Peyer's patch (tissue), 4 donors: ENCODE measurements at places on chromosomes 3 and 15. TPM values are rescaled to one million over a fixed set of nuclear protein-coding genes. Genes with fewer than 3 reads are reported as not detected.

DNA sequence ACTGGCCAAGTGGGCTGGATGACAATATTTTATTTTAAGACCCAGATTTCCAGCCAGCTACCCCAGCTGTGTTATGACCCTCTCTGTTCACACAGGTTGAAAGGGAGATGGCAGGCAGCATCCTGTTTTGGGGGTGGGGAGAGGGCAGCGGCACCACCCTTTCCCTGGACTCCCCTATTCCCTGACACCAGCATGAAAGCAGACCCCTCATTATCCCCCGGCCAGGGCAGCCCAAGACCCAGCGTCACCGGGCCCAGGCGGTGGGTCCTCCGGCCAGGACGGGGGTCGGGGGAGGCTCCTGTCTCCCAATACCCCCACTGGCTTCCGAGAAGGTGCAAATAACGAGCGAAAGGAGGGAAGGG is 127.6 kb upstream of the MEF2A start:
- H3K4me1 ChIP-seq = peaks cover 22% of the 10 kb centered on the region
- no peaks in the 10 kb centered on the region for H3K36me3 ChIP-seq
- H3K27ac ChIP-seq = no peak overlapping the region
- H3K27me3 ChIP-seq = no peaks in the 10 kb centered on the region
- no peak for DNase-seq

- no peak overlapping the region for H3K4me3 ChIP-seq
- no peaks in the 10 kb centered on the region for H3K36me3 ChIP-seq
- no peak overlapping the region for H3K27ac ChIP-seq
- H3K27me3 ChIP-seq = no peaks in the 10 kb centered on the region
- DNase-seq = no peak
Measured at GRCh38 chr3:1766384-1766783, 332.3 kb upstream of the CNTN4 start.

GRCh38 chr3:195802795-195803194 is 8.9 kb downstream of the MUC4 start:
- no peaks in the 10 kb centered on the region for H3K4me1 ChIP-seq
- no peak overlapping the region for H3K27ac ChIP-seq
- H3K36me3 ChIP-seq = no peaks in the 10 kb centered on the region
- H3K27me3 ChIP-seq = no peaks in the 10 kb centered on the region
- peak overlapping the region; percentile 33 for H3K4me3 ChIP-seq

- no peak overlapping the region for H3K4me3 ChIP-seq
- no peaks in the 10 kb centered on the region for H3K4me1 ChIP-seq
- H3K27me3 ChIP-seq = no peaks in the 10 kb centered on the region
- no peak overlapping the region for H3K27ac ChIP-seq
Measured at GRCh38 chr3:4614070-4614469, 120.9 kb downstream of the ITPR1 start.

GRCh38 chr3:50238549-50239026 is 2.6 kb downstream of the GNAI2 start:
- H3K36me3 ChIP-seq = no peaks in the 10 kb centered on the region
- H3K4me1 ChIP-seq = peaks cover 66% of the 10 kb centered on the region
- H3K27ac ChIP-seq = peak overlapping the region; percentile 93
- peak overlapping the region; percentile 75 for H3K4me3 ChIP-seq
- peak; percentile 96 for DNase-seq
- no peaks in the 10 kb centered on the region for H3K27me3 ChIP-seq

- H3K27me3 ChIP-seq = no peaks in the 10 kb centered on the region
- H3K36me3 ChIP-seq = no peaks in the 10 kb centered on the region
- no peak for DNase-seq
- H3K4me3 ChIP-seq = no peak overlapping the region
Measured at GRCh38 chr15:38589502-38589901, 24.9 kb upstream of the RASGRP1 start.

DNA sequence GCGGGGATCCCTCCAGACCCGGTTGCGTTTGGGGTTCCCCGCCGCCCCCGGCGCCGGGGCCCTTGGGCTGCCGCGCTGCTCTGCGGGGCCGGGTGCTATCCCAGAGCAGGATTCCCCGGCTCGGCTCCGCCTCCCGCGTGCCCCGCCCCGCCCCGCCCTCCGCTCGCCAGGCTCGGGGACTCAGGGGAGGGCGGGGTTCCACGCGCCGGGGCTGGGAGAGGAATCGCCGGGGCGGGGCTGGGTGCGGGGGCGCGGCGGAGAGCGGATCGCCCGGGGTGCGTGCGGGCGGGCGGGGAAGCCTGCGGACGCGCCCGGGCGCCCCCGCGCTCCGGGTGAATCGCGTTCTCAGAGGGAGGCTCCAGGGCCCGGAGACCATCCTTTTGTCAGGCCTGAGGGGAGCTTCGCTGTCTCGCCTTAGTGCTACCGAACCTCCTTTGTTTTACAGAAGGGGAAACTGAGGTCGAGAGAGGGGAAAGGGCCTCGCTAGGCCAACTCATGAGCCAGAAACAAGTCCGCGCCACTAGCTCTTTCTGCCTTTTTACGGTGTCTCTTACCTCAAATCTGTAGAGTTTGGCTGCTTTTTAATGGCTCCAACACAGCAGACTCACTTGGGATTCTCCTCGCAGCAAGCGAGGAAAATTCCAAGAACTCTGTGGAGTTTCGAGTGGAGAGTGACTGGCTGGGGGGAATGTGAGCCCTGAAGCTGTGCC is at the start of gene TMEM158:
TMEM158 (minus strand) TSS at position 82 of the 710 bp plus-strand sequence. CDS start 260 bp downstream, outside the sequence.
- H3K4me3 ChIP-seq = peak within 1 kb of the TSS; percentile 33
- DNase-seq = peak; percentile 89
- H3K27me3 ChIP-seq = no peaks in the 10 kb centered on the region
- no peaks in the 10 kb centered on the region for H3K36me3 ChIP-seq
- H3K27ac ChIP-seq = peak within 1 kb of the TSS; percentile 19
- peaks cover 14% of the 10 kb centered on the region for H3K4me1 ChIP-seq

DNA sequence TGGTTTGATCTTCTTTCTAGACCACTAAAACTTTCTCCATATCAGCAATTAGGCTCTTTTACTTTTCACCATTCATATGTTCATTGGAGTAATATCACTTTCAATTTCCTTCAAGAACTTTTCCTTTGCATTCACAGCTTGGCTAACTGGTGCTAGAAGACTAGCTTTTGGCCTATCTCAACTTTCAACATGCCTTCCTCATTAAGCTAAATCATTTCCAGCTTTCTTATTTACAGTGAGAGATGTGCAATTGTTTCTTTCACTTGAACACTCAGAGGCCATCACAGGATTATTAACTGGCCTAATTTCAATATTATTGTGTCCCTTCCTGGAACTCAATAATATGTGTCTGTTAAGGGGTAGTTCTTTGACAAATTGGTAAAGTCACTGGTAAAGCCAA is 42.8 kb upstream of the PLOD2 start:
- H3K36me3 ChIP-seq = no peaks in the 10 kb centered on the region
- no peak overlapping the region for H3K4me3 ChIP-seq
- H3K27me3 ChIP-seq = no peaks in the 10 kb centered on the region
- H3K4me1 ChIP-seq = no peaks in the 10 kb centered on the region
- no peak overlapping the region for H3K27ac ChIP-seq

DNA sequence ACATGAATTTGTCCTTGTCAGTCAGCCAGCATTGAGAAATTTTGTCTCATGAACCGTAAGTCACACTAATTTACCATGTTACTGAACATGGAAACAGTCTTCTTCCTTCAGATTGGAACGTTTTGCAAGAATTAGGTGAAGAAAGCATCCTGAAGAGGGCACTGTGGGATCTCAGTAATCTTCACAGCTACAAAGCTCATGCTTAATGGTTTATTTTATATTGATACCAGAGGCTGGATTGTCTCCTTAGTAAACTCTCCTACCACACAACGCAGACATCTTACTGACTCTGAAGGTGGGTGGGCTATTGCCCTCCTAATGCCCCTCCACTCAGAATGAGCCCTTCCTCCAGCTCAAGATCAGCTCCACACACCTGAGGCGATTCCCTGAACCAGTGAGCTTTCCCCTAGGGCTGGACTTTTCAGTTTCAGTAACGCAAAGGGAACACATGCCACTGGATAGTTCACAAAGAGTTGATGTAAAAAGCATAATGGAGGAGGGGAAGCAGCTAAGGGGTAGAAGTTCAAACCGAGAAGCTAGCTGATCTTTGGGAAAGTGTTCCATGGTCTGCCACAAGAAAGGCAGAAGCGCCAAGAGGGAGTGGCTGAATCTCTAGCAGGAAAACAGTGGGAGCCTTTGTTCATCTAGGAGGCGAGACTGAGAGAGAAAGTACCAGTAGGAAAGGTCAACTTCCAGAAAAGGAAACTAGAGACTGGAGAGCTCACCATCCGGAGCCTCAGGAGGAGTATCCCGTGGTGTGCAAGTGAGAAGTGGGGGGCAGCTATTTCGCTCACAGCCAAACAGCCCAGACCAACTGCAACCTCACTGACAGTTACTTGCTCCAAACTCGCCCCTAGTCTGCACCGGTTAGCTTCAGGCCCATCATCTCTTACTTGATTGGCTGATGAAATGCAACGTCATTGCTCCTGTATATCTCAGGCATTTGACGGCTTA is at the start of gene SLC9C1:
SLC9C1 (minus strand) TSS at position 849 of the 954 bp plus-strand sequence. CDS start 7,425 bp downstream, outside the sequence.
- no peaks in the 10 kb centered on the region for H3K4me1 ChIP-seq
- no peaks in the 10 kb centered on the region for H3K27me3 ChIP-seq
- peak within 1 kb of the TSS; percentile 50 for H3K27ac ChIP-seq
- H3K36me3 ChIP-seq = no peaks in the 10 kb centered on the region
- peak within 1 kb of the TSS; percentile 14 for H3K4me3 ChIP-seq

DNA sequence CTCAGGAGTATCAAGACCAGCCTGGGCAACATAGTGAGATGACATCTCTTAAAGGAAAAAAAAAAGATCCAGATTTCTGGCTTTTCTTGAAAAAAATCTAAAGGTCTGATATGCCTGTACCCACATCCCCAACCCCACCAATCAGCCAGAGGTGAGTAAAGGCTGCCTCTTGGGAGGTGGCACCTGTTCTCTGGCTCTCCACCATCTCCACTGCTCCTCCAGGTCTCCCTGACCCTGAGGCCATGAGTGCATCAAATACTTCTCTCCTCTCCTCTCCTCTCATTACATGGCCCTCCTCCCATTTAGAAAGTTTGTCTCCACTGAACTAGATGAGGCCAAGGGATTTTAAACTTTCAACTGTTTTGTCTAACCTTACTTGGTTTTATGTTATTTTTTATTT is 5.2 kb downstream of the SIAH2 start:
- H3K4me1 ChIP-seq = peaks cover 46% of the 10 kb centered on the region
- H3K27me3 ChIP-seq = no peaks in the 10 kb centered on the region
- no peak overlapping the region for H3K27ac ChIP-seq
- no peaks in the 10 kb centered on the region for H3K36me3 ChIP-seq
- no peak for DNase-seq

DNA sequence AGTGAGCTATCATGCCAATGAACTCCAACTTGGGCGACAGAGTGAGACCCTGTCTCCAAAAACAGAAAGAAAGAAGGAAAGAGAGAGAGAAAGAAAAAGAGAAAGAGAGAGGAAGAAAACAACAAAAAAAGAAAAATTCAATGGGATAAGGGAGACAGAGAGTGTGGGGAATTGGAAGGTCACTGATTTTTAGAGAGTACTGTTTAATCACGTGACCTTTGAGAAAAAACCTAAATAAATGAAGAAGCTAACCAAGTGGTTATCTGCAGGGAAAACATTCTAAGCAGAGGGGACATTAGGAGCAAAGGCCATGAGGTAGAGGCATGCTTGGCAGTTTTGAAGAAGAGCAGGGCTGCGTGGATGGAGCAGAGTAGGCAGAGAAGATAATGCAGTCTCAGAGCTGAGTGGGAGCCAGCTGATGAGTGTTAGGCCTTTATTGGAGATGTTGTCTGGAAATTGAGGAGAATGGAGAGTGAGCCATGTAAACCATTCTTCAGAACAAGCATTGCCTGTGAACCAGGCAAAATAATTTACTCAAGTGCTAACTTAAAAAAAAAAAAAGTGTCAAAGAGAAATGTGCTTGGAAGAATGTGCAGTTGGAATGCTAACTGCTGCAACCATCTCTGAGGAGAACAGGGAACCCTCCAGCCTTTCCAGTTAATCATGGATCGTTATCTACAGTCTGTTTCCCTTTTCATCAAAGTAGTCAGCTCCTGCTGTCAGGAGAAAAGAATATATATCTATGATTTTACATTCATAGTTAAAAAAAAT is 377.3 kb upstream of the SEMA6D start:
- H3K4me1 ChIP-seq = no peaks in the 10 kb centered on the region
- no peaks in the 10 kb centered on the region for H3K36me3 ChIP-seq
- H3K27ac ChIP-seq = no peak overlapping the region
- no peak for DNase-seq
- H3K4me3 ChIP-seq = no peak overlapping the region

- no peaks in the 10 kb centered on the region for H3K36me3 ChIP-seq
- DNase-seq = no peak
- no peak overlapping the region for H3K4me3 ChIP-seq
- H3K27me3 ChIP-seq = no peaks in the 10 kb centered on the region
- H3K27ac ChIP-seq = no peak overlapping the region
Measured at GRCh38 chr3:106213954-106214353, 345.1 kb upstream of the CBLB start.

GRCh38 chr15:70879401-70879800 is 12.8 kb downstream of the THAP10 start:
- no peak overlapping the region for H3K4me3 ChIP-seq
- DNase-seq = no peak
- no peaks in the 10 kb centered on the region for H3K4me1 ChIP-seq
- no peaks in the 10 kb centered on the region for H3K36me3 ChIP-seq

- H3K4me3 ChIP-seq = no peak overlapping the region
- DNase-seq = no peak
- no peaks in the 10 kb centered on the region for H3K27me3 ChIP-seq
- H3K4me1 ChIP-seq = no peaks in the 10 kb centered on the region
- H3K27ac ChIP-seq = no peak overlapping the region
- H3K36me3 ChIP-seq = no peaks in the 10 kb centered on the region
Measured at GRCh38 chr15:42375252-42375651, 16.0 kb downstream of the CAPN3 start.

GRCh38 chr3:45677033-45677446 is 12.2 kb upstream of the SACM1L start:
- peak overlapping the region; percentile 67 for H3K27ac ChIP-seq
- peak; percentile 64 for DNase-seq
- peaks cover 6% of the 10 kb centered on the region for H3K4me1 ChIP-seq
- no peak overlapping the region for H3K4me3 ChIP-seq
- no peaks in the 10 kb centered on the region for H3K36me3 ChIP-seq

DNA sequence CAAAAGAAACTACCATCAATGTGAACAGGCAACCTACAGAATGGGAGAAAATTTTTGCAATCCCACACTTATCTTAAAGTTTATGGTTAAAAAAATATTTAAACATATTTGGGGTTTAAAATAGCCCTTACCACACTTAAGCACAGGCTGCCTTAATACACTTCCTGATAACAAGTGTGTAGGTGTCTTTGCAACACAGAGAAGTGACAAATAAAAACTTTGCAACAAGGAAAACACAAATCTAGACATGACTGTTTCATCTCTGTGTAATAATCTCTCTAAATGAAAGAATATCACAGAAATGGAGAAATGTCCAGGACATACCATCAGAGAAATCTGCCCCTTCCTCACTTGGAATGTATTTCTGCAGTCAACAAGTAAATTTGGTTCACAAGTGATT is 464.1 kb upstream of the ARHGEF26 start:
- no peak overlapping the region for H3K27ac ChIP-seq
- no peaks in the 10 kb centered on the region for H3K27me3 ChIP-seq
- no peaks in the 10 kb centered on the region for H3K36me3 ChIP-seq
- no peaks in the 10 kb centered on the region for H3K4me1 ChIP-seq

GRCh38 chr3:126979046-126979628 is 3.8 kb upstream of the PLXNA1 start:
- DNase-seq = no peak
- no peaks in the 10 kb centered on the region for H3K36me3 ChIP-seq
- peaks cover 12% of the 10 kb centered on the region for H3K4me1 ChIP-seq

- H3K4me1 ChIP-seq = no peaks in the 10 kb centered on the region
- DNase-seq = no peak
- H3K4me3 ChIP-seq = no peak overlapping the region
- H3K27me3 ChIP-seq = no peaks in the 10 kb centered on the region
- H3K36me3 ChIP-seq = no peaks in the 10 kb centered on the region
Measured at GRCh38 chr3:176861137-176861536, 336.1 kb downstream of the TBL1XR1 start.

FEZF2 gene
- total RNA-seq = not detected

CACNA2D2 gene
- total RNA-seq = 0.88 TPM

CCDC66 gene
- total RNA-seq = 12.4 TPM

SCG5 gene
- total RNA-seq = 2.5 TPM

PLXND1 gene
- total RNA-seq = 56.0 TPM

IGSF11 gene
- not detected for total RNA-seq

LRRIQ4 gene
- total RNA-seq = not detected

CPNE9 gene
- not detected for total RNA-seq

BCL2A1 gene
- not detected for total RNA-seq
